ENCODE measurements at places on chromosomes 11 and 22.

DNA sequence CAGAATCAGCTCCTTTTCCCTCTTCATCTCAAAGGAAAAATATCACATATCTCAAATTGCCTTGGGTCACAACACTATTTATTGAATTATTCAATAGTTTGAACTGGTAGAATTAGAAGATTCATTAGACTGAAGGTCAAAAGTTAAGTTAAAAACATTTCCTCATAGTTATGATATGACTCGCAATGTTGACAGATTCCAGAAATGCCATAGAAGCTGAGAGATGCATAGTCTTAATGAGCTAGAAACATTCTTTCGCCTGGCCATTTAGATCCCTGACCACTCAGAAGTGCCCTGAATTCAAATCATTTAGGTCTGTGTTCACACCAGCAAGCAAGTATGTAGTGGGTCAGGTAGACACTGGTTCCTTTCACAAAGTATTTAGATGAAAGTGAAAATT is 44.4 kb downstream of the FAT3 start:
- DNase-seq: no peak

DNA sequence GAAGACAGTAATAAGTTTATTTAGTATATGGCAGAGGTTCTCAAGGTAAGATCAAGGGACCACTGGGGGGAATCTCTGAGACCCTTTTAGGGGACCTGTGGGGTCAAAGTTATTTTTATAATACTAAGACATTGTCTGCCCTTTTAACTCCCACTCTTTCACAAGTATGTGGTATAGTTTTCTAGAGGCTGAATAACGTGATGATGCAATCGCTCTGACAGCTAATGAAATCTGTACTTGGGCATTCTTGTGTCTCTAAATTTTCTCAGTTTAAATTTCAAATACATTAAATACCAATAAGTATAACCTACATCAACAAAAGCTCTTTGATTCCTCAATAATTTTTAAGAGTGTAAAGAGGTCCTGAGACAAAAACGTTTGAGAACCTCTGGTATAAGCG is 147.9 kb downstream of the ATG16L2 start:
- DNase-seq: no peak

DNA sequence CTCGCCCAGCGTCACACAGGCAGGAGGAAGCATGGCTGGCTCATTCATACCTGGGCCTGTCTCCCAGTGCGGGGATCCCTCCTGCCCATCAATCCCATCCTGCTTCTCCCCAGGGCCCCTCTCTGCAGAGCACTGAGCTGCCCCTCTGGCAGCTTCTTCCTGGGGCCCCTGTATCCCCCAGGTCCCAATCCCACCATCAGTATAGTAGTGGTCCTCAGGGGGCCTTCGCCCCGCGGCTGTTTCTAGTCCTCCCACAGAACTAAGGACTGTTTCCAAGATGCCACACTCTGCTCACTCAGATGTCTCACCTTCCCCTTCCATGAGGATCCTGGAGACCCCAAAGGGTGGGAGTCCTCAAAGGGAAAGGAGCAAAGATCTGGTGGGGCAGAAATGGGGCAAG is 97.6 kb downstream of the PDE2A start:
- peak; percentile 47 for DNase-seq

DNA sequence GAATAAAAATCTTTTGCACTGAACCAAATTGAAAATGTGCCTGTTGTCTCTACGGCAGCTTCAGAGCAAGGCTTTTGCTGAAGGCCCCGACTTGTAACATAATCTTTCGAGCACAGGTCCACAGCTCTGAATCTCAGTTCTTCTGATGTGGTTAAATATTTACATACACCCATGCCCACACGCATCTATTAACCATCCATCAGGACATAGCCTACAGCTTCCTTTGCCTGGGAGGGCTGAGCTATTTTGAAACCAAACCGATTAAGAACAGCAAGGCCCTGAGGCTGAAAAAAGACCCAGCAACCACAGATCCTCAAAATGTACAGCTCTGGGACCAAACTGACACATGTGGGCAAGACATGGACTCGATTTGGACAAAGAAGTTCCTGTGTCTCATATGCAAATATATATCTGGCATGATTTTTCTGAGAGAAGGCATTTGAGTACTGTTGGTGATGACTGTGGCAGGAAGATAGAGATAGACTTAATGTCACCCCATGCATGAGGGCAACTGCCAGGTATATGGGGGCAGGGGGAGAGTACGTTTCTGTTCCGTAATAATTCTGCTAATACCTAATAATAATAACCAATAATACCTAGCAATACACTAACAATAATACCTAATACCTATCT is 322.7 kb upstream of the PLET1 start:
- DNase-seq: no peak

DNA sequence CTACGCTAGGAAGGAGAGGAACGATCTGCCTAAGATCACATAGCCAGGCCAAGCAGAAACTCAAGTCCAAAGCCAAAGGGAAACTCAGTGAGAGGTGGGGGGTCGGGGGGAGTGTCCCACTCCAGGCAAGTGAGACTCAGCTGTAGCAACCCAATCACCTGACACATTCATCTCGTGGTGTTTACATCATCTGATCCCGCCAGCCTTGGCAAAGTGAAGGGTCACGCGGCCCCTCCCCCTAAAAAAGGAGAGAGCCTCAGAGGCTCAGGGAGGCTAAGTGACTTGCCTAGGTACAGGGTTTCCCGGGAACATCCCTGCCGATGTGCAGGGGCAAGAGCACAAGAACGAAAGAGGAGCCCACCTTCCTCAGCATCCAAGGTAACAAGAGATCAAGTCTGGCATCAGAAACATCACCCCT is 21.5 kb downstream of the MYH9 start:
- DNase-seq: no peak

DNA sequence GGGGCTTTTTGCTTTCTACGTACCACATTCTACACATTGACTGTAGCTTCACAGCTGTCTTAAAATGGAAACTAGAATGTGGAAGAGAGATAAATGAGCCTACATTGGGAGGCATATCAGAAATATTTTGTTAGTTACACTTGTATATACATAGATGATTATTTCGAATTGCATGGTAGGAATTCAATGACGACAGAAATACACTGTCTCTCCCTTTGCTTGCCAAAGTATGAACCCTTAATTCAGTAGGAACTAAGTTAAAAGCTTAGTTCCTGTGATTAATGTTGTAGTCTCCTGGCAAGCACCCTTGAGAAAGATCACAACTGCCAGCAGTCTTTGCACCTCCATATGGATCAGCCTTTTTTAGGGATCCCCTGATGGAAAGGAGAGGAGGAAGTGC is 10.1 kb downstream of the C11orf87 start:
- DNase-seq: no peak

GRCh38 chr11:77030834-77031414 is 3.3 kb upstream of the B3GNT6 start:
- no peak for DNase-seq

DNA sequence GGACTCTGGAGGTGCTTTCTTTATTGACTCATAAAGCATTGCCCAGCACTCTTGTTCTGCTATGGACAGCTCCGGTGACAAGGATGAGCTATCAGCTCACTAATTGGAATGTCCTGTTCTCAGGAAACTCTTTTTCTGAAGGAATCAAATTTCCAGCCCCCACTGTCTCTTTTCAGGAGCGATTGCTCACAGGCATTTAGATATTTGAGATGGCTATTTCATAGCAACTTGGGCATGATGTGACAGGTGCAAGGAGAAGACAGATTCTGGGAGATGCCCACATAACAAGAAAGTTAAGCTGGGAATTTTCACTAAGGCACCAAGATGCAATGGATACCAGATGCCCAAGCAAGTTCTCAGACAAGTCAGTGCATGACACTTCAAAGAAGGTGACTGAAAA is 123.4 kb upstream of the CSNK2A3 start:
- no peak for DNase-seq

DNA sequence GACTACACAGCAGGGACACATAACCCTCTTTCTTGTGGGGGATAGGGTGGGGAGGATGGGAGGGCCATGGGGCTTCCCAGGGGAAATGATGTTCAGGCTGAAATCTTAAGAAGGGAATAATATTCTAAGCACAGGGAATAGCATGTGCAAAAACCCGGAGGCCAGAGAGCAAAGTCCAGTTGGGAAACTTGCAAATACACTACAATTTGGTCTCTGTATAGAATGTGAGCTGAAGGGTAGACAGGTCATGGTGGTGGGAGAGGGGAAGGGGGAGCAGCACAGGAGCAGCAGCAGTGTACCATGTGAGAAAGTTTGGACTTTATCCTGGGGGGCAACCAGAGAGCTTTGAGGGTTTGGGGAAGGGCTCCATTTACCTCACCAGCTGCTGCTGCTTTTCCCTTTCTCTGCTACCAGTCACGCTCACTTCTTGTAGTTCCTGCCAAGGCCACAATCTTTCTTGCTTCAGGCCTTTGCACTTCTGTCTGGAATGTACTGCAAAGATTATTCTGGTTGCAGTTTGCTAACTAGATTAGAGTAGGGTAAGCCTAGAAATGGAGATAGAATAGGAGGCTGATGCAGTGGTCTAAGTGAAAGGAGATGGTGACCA is 43.0 kb downstream of the KREMEN1 start:
- DNase-seq: no peak

- DNase-seq: no peak
These were observed 2.1 kb downstream of the NRIP3 start for GRCh38 chr11:9001736-9002135.

DNA sequence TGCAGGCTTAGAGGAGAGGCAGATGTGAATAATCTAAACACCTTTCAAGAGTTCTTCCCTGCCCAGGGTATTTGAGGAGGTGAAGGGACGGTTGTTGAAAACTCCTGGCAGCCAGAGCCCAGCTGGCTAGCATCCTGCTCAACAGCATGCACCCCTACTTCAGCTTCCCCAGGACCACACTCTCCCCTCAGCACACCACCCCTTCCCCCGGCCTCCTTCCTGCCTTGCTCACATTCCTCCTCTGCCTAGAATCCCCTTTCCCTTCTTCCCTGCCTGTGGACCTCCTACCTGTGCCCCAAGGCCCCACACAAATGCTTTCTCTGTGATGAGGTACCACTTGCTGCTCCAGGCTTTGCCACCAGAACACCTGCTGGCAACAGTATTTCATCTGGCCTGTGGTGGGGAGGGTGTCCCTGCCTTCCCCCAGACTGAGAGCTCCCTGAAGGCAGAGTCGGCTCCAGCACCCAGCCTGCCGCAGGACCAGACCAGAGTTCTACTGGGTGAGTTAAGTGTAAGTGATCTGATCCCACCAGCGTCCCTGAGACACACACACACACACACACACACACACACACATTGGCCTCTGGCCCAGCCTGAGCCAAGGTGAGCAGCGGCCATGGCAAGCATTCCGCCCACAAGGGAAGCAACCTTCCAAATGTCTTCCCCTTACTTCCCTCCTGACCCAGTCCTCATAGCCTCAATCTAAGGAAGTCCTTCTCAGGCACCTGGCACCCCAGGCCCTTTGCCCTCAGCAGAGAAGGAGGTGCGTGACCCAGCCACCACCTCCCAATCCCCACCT is 79.5 kb downstream of the PDE2A start:
- no peak for DNase-seq

DNA sequence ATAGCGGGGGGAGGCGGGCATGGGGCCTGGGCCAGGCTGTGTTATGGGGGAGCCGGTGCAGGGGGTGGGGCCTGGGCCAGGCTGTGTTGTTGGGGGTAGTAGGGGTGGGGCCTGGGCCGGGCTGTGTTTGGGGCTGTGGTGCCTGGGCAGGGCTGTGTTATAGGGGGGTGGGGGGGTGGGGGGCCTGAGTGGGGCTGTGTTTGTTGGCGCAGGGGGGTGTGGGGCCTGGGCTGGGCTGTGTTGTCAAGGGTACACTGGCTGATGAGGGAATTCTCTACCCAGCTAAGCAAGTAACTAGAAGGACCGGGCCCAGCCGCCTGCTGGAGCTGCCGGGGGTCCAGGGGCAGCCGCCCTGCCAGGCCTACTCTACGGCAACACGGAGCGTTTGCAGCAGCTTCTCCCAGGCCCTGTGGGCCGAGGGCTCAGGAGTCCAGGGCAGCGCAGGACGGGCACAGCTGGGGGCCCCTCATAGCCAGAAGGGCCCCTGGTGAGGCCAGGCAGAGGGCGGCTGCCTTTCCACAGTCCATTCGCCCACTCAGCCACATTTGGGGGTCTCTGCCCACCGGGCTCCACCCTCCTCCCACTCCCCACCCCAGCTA is 10.1 kb upstream of the PIM3 start:
- DNase-seq: no peak

GRCh38 chr22:33850724-33851123 is 69.6 kb downstream of the LARGE1 start:
- DNase-seq: no peak

- DNase-seq: no peak
These were observed 15.9 kb upstream of the GLYATL1 start for GRCh38 chr11:58923300-58923788.

DNA sequence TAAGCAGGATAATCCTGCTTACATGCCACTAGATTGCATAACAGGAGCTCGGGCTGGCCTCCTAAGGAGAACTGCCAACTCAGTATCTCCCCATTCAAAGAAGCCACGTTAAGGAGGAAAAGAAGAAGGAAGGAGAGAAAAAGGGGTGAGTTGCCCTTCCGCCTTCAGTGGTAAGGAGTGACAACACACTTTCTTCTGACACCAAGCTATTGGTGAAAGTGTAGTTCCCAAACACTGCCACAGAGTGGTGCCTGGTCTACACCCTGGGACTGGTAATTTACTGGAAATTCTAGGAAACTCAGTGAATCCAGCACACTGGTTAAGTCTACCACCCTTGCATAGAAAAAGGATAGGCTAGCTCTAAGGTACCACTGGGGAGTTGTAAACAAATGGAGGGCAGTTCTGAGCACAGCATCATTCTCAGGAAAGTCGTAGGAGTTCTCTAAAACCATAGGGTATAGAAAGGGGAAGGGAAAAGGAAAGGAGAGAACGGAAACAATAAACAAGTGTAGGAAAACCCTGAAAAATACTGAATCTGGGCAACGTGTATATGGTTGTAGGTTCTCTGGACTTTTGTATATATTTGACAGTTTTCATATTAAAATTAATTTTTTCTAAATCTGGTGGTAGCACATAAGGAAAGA is 58.2 kb downstream of the RRAS2 start:
- peak; percentile 68 for DNase-seq

- no peak for DNase-seq
These were observed 16.0 kb upstream of the PICK1 start for GRCh38 chr22:38040953-38041759.

DNA sequence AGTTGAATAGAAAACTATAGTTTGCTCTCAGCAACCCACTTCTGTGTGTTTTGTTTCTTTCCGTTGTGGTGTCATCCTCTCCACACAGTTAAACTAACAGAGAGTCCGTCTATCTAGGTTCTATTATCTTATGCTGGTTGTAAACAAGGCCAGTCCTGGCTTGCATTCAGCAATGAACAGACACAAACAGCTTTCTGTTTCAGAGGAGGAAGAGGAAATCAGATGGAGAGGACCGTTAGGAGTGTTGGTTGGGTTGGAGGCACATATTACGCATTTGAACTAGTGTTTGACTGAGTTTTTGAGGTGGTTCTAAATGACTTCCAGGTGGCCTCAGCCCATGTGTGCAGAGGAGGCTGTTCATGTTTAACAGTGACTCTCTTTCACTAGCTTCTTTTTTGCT is 129.5 kb upstream of the SORL1-AS1 start:
- DNase-seq: no peak

All from natural killer cell treated with Interleukin-12 subunit alpha and Interleukin-12 subunit beta and Interleukin-15 and Interleukin-18, amount 100 ng/mL, for 72 hours (primary cell).